ENCODE measurements at places on chromosomes 7 and 10. TPM values are rescaled to one million over a fixed set of nuclear protein-coding genes. Genes with fewer than 3 reads are reported as not detected.

- DNase-seq, result no peak
Observed at GRCh38 chr7:120732256-120732655, 125.7 kb downstream of the TSPAN12 start.

DNA sequence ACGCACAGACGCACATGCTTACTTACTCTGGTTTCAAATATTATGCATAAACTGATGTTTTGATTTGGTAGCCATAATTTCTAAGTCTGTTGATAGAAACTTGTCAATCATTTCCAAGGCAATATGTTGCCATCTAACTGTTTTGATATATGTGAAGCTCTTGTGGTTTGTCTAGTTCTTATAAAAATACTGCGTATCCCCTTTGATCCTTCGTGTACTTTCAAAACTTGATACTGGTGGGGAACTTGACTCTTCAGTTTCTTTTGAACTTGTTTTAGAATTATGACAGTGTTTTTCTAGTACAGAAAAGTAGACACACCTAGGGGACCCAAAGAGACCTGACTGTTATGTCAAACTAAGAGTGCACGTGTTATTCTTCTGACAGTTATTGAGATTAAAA is 708.0 kb downstream of the LRMDA start:
- no peak for DNase-seq

DNA sequence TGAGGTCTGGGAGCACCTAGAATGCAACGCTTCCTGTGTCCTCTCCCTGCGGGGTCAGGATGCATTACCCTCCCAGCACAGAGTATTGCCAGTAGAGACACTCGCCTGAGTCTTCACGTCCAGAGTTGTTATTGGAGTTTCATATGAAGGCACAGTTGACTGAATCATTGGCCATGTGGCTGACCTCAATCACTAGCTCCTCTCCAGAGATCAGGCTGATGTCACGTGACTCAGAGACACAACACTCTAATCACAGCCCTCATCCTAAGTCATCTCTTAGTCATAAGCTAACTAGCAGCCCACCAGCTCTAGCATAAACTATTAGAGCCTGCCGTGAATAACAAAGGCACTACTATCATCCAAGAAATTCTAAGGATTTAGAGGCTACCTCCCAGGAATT is 107.8 kb downstream of the HECW1 start:
- no peak for DNase-seq

- no peak for DNase-seq
Observed at GRCh38 chr7:129394101-129394500, 40.1 kb upstream of the STRIP2 start.

DNA sequence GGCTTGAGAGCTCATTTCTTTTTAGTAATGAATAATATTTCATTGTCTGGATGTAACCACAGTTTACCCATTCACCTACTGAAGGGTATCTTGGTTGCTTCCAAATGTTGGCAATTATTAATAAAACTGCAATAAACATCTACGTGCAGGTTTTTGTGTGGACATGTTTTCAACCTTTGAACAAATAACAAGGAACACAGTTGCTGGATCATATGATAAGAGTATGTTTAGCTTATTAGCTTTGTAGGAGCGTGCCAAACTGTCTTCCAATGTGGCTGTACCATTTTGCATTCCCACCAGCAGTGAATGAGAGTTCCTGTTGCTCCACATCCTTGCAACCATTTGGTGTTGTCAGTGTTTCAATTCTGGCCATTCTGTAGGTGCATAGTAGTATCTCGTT is 49.0 kb downstream of the CSGALNACT2 start:
- no peak for DNase-seq

Gene IRF5
- 0.26 TPM for total RNA-seq

Gene ADK
- 44.8 TPM for total RNA-seq

Gene CALML3
- not detected for total RNA-seq

Data from chondrocyte (in vitro differentiated cells).